ENCODE measurements at places on chromosomes 1 and 21.

GRCh38 chr1:235270625-235271024 lies 57.4 kb downstream of the ARID4B start:
- no peak for DNase-seq

- no peak for DNase-seq
Measured at GRCh38 chr1:25469177-25469576, 38.5 kb downstream of the MACO1 start.

DNA sequence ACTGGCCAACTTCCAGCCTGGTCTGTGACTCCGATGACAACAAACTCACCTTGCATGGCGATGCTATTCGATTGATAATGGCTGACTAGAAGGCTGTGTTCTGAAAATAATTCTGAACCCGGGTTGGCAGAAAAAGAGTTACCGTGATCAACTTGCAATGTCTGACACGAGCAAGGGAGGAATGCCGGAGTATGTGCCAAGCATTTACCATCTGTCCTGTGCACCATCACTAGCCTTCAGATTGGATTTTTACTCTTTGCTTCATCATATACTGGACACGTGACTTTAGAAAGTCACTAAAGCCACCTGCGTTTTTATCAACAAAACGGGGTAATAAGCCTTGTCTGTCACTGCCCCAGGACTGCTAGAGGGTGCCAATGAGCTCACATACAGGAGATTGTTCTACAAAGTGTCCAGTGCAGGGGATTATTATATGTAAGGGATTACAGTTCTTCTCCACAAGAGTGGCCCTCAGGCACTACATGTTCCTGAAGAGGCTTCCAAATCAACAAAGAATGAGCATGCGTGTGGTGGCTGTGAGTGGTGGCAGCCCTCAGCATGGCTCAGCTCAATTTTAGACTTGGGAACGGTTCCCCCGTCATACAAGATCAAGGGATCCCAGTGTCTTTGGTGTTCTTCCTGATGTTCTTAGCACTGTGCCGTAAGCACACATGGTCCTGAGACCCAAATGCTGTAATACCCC lies 35.8 kb downstream of the SSBP3 start:
- no peak for DNase-seq

DNA sequence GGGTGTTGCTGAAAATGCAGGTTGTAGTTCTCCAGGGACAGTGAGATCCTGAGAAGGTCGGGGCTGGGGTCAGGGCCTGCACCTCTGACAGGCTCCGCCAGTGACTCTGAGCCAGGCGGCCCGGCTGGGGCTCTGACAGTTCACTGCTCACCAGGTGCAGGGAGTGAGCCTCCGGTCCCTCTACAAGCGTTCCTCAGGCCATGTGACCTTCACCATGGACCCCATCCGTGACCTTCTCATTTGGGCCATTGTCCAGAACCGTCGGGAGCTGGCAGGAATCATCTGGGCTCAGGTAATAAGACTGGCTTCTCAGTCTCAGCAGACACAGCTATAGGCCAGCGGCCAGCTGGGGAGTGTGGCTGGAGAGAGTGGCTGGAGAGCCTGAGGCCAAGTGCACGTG lies 41.8 kb downstream of the TRPM2 start:
- no peak for DNase-seq

- DNase-seq: no peak
Measured at GRCh38 chr1:40314721-40315238, 2.3 kb downstream of the COL9A2 start.

GRCh38 chr1:12016182-12016581 lies 3.1 kb upstream of the MIIP start:
- DNase-seq: no peak

DNA sequence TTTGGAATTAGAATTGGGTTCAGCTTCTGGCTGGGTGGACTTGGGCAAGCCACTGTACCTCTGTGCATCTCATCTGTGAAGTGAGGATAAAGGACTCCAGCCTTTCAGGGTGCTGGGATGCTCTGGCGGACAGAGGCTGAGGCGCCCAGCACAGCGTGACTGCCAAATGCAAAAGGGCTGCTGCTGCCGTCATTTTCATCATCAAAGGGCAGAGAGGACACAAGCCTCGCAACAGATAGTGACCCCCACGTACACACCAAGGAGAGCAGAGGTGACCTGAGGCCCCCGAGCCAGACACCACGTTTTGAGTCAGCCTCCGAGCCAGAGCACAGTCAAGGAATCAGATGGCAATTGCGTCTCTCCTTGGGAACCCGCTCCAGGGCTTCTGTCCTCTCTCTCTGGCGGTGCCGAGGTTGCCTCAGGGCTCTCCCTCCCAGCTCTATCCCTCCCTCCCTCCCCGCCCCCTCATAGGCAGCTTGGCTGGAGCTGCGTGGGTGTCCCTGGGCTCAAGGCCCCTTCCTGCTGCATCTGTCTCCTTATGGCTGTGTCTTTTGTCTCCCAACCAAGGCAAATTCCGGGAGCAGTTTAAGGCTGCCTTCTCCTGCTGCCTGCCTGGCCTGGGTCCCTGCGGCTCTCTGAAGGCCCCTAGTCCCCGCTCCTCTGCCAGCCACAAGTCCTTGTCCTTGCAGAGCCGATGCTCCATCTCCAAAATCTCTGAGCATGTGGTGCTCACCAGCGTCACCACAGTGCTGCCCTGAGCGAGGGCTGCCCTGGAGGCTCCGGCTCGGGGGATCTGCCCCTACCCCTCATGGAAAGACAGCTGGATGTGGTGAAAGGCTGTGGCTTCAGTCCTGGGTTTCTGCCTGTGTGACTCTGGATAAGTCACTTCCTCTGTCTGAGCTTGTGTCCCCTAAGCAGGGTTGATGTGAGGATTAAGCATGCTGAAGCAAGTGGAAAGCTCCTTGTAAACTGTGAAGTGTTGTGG lies 9.0 kb downstream of the HCRTR1 start:
- DNase-seq: no peak
